ENCODE measurements at places on chromosomes 2 and 18.

GRCh38 chr2:97936199-97936598, 59.5 kb downstream of the TMEM131 start:
- no peak for DNase-seq

- no peak for DNase-seq
These were observed 17.4 kb downstream of the XDH start for GRCh38 chr2:31397094-31397493.

- no peak for DNase-seq
These were observed 37.6 kb upstream of the ONECUT2 start for GRCh38 chr18:57397440-57398132.

GRCh38 chr18:79784965-79785770, 12.6 kb upstream of the KCNG2 start:
- peak; percentile 50 for DNase-seq

- no peak for DNase-seq
These were observed 116.9 kb upstream of the FHL2 start for GRCh38 chr2:105515581-105516415.

DNA sequence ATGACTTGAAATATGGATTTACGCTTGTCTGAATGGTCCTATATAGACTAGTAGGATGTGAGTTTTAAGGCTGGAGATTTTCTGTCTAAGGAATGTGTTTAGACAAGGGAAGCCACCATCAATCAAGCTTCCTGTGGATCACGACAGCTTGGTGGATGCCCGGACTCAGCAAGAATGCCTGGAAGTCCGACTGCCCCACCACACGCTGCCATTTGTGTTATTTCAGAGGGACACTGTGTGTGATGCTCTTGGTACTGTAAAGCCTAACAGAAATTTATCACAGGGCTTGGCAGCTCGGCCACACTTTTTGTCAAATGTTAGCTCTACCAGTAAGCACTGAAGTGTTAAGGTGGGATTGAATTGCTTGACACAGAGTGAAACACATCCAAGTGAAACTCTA, 127.1 kb upstream of the CDH7 start:
- no peak for DNase-seq

DNA sequence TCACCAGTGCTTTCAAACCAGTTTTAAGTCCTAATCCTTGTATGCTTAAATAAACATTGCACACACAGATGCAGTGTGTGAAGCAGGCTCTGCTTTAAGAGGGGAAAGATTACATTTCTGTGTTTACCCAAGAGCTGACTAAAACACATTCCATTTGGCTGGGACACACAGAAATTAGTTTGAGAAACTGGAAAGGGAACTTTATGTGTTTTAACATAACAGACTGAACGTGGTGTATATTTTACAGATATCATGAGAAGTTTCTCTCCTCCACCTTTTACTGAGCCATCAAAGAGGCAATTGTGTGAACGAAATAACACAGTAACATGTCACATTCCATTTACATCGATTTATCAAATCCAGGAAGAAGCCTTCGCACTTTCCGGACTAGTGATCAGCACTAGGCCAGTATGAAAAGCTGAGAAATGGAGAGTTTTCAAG, 121.8 kb downstream of the MAIP1 start:
- no peak for DNase-seq

DNA sequence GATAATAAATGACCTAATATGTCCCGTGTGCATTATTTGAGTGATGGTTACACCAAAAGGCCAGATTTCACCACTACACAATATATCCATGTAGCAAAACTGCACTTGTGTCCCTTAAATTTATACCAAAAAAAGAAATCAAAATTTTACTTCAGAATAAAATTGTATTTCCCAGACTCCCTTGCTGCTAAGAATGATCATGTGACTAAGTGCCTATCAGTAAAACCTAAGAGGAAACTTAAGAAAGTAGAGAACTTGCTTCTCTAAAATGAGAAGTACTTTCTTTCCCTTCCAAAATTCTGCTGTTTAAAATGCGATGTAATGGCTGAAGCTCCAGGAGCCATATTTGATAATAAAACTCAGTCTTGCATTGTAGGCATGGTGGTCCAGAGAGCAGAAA, 24.0 kb downstream of the PROKR1 start:
- no peak for DNase-seq

DNA sequence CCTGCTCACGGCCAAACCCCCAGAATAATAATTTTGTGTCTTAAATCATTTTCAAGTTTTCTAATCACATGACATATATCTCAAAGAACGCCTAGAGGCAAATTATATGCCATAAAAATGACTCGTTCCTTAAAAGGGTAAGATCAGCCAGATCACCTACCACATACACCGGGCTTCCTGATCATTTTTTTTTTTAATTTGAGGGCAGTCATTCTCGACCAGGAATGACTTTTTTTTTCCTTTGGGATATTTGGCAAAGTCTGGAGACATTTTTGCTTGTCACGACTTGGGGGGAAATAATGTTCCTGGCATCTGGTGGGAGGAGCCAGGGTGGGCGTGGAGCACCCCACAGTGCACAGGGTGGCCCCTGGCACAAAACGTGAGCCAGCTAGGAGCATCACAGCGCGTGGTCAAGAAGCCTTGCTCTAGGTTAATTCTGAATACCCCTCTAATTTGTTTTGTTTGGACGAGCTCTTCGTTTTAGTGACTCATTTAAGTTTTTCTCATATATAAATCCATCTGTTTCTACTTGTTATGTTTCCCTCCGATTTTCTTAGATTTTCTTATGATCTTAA, 94.9 kb downstream of the TWIST2 start:
- DNase-seq: no peak

DNA sequence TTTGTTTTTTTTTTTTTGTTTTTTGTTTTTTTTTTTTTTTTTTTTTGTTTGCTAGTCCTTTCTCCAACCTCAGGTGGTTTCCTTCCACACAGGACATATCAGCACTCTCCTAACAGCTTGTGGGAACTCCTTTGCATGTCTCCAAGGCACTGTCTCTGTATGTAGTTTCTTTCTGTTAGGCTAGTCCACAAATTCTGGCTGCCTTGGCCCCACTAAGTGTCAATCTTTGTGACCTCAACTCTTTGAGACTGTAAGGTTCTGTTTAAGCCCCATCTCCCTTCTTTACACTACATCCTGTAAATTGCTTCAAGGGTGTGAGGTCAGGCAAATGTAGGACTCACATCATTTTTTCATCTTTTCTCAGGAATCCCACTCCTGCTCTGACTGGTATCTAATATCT, 85.1 kb downstream of the NCOA1 start:
- DNase-seq: no peak

DNA sequence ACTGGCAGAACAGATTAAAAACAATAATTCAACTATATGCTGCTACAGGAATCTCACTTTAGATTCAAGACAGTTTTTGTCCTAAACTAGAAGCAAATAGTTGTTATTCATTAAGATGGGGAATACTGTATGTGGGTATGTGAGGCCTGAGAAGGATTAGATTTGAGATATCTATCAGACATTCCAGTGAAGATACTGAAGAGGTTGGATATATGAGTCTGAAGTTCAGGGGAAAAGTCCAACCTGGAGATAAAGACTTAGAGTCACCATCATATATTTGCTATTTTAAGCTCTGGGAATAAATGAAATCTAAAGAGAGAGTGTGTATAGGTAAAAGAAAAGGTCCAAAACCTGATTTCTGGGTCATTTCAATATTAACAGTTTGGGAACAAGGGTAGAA, 96.2 kb upstream of the RBBP8 start:
- no peak for DNase-seq

DNA sequence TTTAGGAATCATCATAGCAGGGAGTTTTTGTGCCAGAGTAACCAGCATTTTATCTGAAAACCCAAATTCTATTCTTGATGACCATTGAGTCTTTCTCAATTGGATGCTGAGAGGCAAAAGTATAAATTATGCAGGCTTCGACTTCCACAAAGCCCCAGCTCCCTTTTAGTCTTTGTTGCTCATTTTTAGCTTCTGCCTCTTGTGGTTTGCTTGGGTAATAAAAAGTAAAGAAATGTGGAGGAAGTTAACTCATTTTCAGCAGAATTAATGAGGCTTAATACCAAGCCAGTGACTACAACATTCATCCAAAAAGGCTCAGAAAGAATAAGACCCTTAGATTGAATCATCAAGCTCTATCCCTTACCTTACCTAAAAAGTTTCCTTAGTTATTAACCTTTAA, 18.6 kb downstream of the ERMN start:
- DNase-seq: no peak

- no peak for DNase-seq
These were observed 521.6 kb downstream of the DCC start for GRCh38 chr18:52861558-52861957.

DNA sequence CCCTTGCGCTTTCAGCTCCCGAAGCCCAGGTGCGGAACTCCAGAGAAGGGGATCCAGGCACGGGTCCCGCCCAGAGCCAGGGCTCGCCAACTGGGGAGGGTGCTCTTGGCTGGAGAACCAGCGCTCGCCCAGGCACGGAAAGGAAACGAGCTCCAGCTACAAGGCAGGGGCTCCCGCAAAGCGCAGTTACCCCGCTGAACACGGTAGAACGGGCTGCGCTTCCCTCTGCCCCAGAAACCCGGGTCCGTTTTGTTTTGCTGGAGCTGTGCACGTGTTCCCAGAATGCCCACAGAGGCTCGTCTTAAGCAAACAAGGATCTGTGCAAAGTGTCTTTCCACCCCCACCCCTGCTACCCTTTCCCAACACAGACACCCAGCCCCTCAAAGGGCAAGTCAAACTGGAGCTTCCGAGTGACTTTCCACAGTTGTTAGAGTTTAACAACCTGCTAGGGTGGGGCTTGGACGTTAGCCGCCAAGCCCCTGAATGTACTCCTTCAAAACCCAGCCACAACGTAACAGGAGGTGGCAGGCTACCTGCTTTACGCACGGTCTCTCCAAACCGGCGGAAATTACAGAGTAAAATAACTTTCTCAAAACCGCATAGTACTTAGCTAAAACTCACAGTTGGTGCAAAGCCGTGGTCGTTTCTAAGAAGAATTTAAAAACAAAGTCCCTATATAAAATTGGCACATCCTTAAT, 775 bp downstream of the RNF125 start:
- peak; percentile 81 for DNase-seq

GRCh38 chr2:241689306-241689705, 2.7 kb upstream of the DTYMK start:
- DNase-seq: no peak

DNA sequence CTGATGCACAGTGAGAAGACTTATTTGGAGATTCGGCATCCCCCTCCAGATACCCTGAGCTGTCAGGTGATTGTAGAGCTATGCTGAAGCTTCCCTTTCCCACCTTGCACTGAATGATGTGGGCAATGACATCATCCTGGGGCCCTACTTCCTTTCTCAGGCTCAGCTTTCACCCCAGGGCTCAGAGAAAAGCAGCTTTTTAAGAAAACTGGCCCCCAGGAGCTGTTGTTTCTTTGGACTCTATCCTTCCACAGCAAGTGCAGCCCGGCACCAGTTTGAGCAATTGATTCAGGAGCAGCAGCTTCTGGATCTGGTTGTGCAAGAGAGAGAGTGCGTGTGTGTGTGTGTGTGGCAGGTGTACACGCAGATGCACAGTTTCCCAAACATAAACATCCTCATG, 251.3 kb downstream of the ANAPC1 start:
- no peak for DNase-seq

- peak; percentile 60 for DNase-seq
These were observed 90.1 kb downstream of the MALT1 start for GRCh38 chr18:58761241-58761969.

DNA sequence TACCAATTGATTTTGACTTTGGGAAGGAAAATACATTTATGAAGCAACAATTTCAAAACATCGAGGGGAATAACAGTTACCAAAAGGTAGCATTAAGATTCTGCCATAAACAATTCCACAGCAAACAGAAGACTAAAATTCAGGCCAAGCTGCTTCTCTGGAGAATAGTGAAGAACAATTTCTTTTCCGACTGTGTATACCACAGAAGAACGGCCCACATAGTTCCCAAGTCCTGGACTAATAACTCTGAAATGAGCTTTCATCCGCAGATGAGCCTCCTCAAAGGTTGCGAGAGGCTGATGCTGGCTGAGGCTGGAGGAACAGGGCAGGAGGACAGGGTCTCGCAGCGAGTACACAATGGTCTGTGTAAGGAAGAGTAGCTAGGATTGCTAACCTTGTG, 278.9 kb upstream of the TCF4 start:
- no peak for DNase-seq

- no peak for DNase-seq
These were observed 18.2 kb upstream of the HES6 start for GRCh38 chr2:238257786-238258700.

DNA sequence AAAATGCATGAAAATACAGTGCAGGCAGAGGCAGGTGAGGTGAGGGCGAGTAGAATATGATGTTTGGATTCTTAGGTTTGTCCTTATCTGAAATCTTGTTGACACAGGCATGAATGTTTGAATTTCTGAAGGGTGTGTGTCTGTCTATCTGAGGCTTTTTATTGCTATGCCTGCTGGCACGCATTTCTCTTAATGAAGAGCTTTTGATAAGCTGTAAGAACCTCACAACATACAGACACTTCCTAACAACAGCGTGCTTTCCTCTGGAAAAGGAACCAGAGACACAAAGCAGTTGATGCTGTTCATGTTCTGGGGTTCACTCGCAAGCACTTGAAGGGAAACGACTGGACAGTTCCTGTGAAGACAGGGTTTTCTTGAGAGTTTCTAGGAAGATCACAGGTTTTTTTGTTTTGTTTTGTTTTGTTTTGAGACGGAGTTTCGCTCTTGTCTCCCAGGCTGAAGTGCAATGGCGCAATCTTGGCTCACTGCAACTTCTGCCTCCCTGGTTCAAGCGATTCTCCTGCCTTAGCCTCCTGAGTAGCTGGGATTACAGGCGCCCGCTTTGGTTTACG, 33.3 kb upstream of the CABLES1 start:
- no peak for DNase-seq

DNA sequence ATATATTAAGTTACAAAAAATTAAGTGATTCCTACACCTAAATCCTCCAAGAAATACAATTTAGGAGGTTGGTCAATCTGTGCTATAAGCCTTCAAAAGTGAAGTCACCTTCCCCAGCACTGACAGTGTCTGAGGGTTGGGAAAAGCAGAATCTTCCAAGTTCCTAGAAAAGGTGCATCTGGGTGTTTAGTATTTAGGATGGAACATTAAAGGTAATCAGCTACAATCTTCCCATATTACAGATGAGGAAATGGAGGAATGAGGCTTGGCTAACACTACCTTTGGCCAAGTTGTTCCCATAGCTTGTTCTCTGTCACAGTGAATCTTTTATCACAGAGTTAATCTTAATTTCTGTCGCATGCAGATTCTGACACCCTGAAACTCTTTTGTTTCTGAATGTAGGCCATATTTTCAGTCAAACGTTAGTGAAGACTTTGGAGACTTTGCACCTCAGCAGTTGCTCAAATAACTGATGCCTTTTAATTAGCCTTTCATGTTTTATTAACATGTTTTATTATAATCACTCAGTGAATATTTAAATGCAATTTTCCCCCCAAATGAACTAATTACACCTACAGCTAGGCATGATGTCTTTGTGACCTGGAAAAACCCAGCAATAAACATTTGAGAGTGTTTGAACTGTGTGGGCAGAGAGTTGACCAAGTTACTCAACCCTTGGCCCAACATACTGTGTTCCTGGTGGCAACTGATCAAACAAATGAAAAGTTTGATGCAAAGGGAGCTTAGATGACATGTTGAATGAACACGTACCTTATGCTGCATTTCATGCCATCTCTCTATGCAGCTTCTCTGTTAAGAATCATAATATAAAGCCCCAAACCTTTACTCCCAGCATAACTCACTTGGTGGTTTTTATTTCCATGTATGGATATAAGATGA, 17.6 kb downstream of the FN1 start:
- DNase-seq: no peak

- DNase-seq: no peak
These were observed 366.2 kb upstream of the ID2 start for GRCh38 chr2:8315531-8316165.

All from activated effector memory CD4-positive, alpha-beta T cell treated with anti-CD3 and anti-CD28 coated beads, Interleukin-2, amount 50 U/mL, for 16 hours (primary cell).